ENCODE measurements at places on chromosomes 7 and 10. TPM values are rescaled to one million over a fixed set of nuclear protein-coding genes. Genes with fewer than 3 reads are reported as not detected.
A peak's percentile ranks its signal among the peaks of the same experiment; 100 is the strongest.

DNA sequence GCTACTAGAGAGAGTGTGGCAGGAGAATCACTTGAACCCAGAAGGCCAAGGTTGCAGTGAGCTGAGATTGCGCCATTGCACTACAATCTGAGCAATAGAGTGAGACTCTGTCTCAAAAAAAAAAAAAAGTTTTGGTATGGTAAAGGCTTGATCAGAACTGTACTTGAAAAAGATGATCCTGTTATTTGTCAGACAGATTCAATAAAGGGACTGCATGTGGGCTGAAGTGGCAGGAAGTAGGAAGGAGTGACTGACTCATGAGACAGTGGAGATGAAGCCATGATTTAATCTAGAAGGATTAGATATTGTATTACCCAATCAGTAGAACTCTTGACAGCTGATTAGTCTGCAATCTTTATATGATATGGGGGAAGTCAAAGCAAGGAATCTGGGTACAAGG lies 2.7 kb upstream of the TMEM254 start:
- no peaks in the 10 kb centered on the region for H3K36me3 ChIP-seq
- H3K27me3 ChIP-seq = no peaks in the 10 kb centered on the region
- H3K27ac ChIP-seq = no peak overlapping the region
- DNase-seq = no peak

- H3K4me3 ChIP-seq = no peak overlapping the region
- no peaks in the 10 kb centered on the region for H3K27me3 ChIP-seq
- no peak for DNase-seq
Observed at GRCh38 chr7:112350585-112350984, 99.7 kb upstream of the IFRD1 start.

GRCh38 chr7:25669961-25670841 lies 441.9 kb upstream of the NPVF start:
- peak overlapping the region; percentile 40 for H3K27ac ChIP-seq
- no peaks in the 10 kb centered on the region for H3K36me3 ChIP-seq
- H3K27me3 ChIP-seq = no peaks in the 10 kb centered on the region
- no peaks in the 10 kb centered on the region for H3K4me1 ChIP-seq
- H3K4me3 ChIP-seq = no peak overlapping the region
- peak; percentile 66 for DNase-seq

DNA sequence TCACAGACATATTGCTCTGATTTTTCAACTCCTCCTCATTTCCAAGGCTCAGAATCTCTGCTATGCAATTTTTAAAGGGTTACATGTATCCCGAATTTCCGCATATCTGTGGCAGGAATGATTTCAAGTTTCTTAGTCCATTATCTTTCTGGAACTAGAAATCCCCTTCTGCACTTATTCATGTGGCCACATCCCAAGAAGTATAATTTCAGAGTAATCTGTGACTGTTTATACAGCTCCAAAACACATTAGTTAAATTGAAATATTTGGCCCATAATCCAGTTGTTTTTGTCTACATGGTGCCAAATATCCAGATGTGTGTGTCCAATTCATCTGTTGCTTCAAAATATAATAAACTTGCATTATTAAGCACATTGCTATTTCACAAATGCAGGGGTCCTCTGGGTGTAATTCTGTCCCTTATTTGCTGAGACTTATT lies 271.2 kb downstream of the ARHGAP12 start:
- no peak for DNase-seq
- peak overlapping the region; percentile 23 for H3K27ac ChIP-seq
- no peak overlapping the region for H3K4me3 ChIP-seq
- no peaks in the 10 kb centered on the region for H3K27me3 ChIP-seq
- H3K36me3 ChIP-seq = no peaks in the 10 kb centered on the region
- no peaks in the 10 kb centered on the region for H3K4me1 ChIP-seq

DNA sequence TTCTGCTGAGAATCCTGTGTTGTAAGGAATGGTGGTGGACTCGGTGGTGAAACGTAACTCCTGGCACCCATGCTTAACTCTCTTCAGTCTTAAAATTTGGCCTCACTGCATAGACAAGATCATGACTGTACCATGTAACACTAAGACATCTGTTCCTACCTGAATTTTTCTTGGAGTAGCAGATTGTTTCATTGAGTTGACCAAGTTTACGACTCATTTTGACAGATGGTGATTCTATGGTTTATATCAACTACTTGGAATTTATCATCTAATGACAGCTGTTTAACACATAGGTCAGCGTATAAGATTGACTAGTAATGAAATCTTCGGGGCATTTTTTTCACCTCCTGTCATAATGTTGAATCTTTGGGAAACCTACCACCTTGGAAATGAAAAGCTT lies 184.2 kb downstream of the CELF2 start:
- H3K27ac ChIP-seq = no peak overlapping the region
- no peaks in the 10 kb centered on the region for H3K4me1 ChIP-seq
- no peak for DNase-seq
- no peak overlapping the region for H3K4me3 ChIP-seq
- no peaks in the 10 kb centered on the region for H3K36me3 ChIP-seq

- DNase-seq = no peak
- no peaks in the 10 kb centered on the region for H3K27me3 ChIP-seq
- H3K36me3 ChIP-seq = no peaks in the 10 kb centered on the region
- no peaks in the 10 kb centered on the region for H3K4me1 ChIP-seq
- H3K27ac ChIP-seq = no peak overlapping the region
Observed at GRCh38 chr7:37706804-37707203, 23.2 kb downstream of the GPR141 start.

- H3K27ac ChIP-seq = no peak overlapping the region
- H3K36me3 ChIP-seq = no peaks in the 10 kb centered on the region
- no peaks in the 10 kb centered on the region for H3K27me3 ChIP-seq
- no peak for DNase-seq
Observed at GRCh38 chr7:68148440-68148839, 1151.8 kb downstream of the TYW1 start.

The SAMD9L gene
- total RNA-seq = 8.6 TPM

DNA sequence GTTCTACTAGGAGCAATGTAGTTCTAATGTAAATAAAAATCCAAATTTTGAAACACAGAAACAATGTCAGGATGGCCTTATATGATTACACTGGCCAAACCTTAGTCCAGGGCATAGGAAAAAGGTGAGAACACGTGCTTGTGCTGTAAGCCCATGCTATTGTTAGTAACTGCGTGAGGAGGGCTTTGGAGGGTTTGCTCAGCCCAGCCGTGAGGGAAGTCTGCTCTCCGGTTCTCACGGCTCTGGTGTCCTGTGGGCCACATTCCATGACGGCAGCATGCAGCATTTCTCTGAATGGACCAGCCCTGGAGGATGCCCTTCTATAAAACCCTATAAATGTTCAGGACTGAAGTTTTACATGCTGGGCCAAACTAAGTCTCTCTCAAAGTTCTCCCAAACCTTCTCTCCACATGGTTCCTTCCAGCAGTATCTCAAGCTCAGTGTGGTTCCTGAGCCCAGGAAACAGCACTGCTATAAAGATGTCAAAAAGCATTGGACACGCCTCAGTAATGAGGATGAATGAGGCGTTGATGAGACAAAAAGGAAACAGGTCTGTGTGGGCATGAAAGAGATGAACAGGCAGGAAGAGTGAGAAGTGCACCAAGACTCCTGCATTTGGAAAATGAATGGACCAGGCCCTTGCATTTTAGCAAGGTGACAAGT lies 174.8 kb upstream of the CDCA7L start:
- no peak overlapping the region for H3K27ac ChIP-seq
- H3K4me1 ChIP-seq = no peaks in the 10 kb centered on the region
- H3K27me3 ChIP-seq = no peaks in the 10 kb centered on the region
- no peak for DNase-seq

DNA sequence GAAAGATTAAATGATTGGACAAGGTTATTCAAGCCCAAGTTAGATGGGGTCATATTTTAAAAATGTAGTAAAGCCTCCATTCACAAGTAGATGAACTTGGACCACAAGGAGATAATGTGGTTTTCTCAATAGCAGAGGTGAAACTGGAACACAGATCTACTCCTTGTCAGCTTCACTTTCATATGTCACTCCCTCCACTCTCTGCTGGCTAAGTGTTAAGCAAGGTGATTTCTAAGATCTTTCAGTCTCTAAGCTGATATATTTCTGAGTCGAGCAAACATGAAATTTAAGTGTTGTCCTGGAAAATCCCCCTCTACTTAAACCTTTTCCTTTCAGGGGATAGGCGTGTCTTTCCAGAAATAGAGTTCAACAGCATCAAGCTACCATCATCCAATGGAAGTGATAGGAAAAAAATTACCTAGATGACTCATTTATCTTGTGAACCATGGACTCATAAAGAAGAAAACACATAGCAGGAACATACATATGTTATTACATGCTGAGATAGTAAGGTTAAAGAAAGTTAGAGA lies 275.0 kb downstream of the PTEN start:
- no peaks in the 10 kb centered on the region for H3K36me3 ChIP-seq
- H3K27me3 ChIP-seq = no peaks in the 10 kb centered on the region
- DNase-seq = no peak
- H3K27ac ChIP-seq = no peak overlapping the region
- H3K4me1 ChIP-seq = no peaks in the 10 kb centered on the region
- no peak overlapping the region for H3K4me3 ChIP-seq

DNA sequence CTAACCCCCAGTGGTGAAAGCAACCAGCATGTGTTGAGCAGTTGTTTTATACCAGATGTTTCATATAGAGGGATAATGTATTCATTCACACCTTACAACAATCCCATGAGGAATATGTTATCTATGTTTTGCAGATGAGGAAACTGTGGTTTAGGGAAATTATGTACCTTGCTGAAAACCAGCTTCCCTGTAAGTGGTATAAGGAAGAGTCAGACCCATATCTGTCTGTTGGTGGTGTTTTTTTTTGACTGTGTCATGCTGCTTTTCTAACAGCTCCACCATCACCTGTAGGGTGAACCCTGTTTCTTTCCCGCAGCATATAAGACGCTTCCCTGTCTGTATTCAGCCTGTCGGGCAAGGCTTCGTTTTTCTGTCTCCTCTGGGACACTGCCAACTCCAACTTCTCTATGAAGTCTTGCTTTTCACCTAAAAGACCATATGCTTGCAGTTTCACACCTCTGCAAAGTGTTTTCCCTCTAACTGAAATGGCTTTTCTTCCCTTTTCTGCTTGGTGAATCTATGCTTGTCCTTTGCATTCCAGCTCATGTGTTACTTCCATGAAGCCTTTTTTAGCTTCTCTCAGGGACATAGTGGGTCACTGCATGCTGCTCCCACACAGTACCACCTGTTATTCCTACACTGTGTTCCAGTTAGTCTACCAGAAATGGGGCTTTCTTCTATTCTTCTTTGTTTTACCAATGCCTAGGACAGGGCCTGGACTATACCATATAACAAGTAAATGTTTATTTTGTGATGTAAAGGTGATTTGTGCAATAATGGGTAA lies 92.8 kb downstream of the ST7 start:
- H3K4me3 ChIP-seq = no peak overlapping the region
- no peaks in the 10 kb centered on the region for H3K27me3 ChIP-seq
- no peak for DNase-seq
- no peaks in the 10 kb centered on the region for H3K36me3 ChIP-seq

- no peak overlapping the region for H3K27ac ChIP-seq
- DNase-seq = no peak
- H3K4me3 ChIP-seq = no peak overlapping the region
- H3K4me1 ChIP-seq = no peaks in the 10 kb centered on the region
- H3K36me3 ChIP-seq = no peaks in the 10 kb centered on the region
Observed at GRCh38 chr10:23406409-23406808, 32.5 kb upstream of the OTUD1 start.

The GSDME gene
- 33.5 TPM for total RNA-seq

- no peaks in the 10 kb centered on the region for H3K4me1 ChIP-seq
- H3K4me3 ChIP-seq = peak overlapping the region; percentile 70
- no peaks in the 10 kb centered on the region for H3K27me3 ChIP-seq
- peak overlapping the region; percentile 91 for H3K27ac ChIP-seq
Observed at GRCh38 chr10:14952851-14953423, 959 bp downstream of the DCLRE1C start.

The TMEM176B gene
- total RNA-seq = 105 TPM

DNA sequence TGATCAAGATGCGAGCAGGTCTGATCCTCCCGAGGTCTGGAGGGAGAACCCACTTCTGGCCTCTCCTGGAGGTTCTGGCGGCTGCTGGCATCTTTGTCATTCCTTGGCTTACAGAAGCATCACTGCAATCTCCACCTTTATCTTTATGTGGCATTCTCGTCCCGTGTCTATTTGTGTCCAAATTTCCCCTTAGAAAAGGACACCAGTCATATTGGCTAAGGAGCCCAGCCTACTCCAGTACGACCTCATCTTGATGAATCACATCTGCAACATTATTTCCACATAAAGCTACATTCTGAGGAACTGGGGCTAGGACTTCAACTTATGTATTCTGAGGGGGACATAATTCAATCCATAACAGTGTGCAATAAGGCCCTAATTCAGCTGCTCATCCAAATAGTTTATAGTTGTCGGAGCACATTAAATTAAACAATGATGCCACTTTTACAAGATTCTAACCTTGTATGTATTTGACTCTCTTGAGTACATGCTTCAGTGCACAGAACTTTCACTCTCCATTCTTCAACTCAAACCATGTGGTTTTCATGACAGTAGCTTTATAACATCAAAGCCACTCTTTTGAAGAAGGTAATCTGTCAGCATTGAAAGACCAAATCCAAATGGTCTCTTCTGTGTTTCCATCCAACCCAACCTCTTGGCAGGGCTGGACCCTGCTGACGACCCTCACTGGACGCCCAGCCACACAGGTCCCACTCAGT lies 86.2 kb upstream of the DDC start:
- DNase-seq = no peak
- no peak overlapping the region for H3K4me3 ChIP-seq
- H3K4me1 ChIP-seq = no peaks in the 10 kb centered on the region
- no peaks in the 10 kb centered on the region for H3K27me3 ChIP-seq
- H3K27ac ChIP-seq = no peak overlapping the region

The SUPV3L1 gene
- 40.1 TPM for total RNA-seq

- H3K4me1 ChIP-seq = no peaks in the 10 kb centered on the region
- H3K36me3 ChIP-seq = no peaks in the 10 kb centered on the region
- no peaks in the 10 kb centered on the region for H3K27me3 ChIP-seq
Observed at GRCh38 chr7:24721481-24722001, 35.7 kb downstream of the GSDME start.

DNA sequence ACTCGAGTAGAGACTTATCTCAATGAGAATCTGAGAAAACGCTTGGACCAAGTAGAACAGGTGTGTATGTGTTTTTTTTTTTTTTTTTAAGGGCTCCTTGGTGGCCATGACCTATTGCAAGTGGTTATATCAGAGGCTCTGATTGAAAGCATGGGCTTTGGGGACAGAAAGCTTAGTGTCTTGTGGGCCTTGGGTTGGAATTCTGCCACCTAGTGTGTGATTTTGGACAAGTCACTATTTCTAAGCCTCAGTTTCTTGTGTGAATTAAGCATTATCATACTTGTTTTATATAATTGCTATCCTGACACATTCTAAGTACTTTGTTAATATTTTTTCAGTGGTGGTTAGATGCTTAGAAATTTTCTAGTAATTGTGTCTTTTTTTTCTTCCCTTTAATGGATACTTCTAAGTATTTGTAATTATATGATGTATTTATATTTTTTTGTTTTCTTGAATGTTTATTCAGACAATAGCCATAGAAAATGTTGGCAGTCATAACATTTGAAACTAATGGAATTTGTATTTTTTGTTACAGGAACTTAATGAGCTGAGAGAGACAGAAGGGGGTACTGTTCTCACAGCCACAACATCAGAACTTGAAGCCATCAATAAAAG lies 33.1 kb downstream of the SMC3 start:
- H3K4me1 ChIP-seq = no peaks in the 10 kb centered on the region
- no peaks in the 10 kb centered on the region for H3K36me3 ChIP-seq
- no peak overlapping the region for H3K27ac ChIP-seq
- H3K4me3 ChIP-seq = no peak overlapping the region

Measured in breast epithelium (tissue), 4 donors.